NCI-H446 (cell line): ENCODE measurements at places on chromosomes 7 and 10.

GRCh38 chr7:77837275-77837674 lies 38.7 kb downstream of the PHTF2 start:
- DNase-seq, result no peak

DNA sequence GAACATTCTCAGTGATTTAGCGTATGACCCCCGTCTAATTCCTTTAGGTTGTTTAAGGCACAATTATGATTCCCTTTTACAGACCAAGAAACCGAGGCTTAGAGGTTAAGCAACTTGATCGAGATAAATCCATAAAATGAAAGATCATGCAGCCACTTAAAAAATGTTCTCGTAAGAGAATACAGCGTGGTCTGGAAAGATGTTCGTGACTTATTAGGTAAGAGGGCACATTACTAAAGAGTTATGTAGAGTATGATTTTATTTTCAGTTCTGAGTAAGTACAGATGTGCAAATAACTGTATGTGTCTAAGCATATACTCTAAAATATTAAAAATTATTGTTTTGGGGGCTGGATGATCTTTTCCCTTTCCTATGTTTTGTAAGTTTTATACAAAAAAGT lies 575.1 kb downstream of the PARD3 start:
- DNase-seq, result no peak

DNA sequence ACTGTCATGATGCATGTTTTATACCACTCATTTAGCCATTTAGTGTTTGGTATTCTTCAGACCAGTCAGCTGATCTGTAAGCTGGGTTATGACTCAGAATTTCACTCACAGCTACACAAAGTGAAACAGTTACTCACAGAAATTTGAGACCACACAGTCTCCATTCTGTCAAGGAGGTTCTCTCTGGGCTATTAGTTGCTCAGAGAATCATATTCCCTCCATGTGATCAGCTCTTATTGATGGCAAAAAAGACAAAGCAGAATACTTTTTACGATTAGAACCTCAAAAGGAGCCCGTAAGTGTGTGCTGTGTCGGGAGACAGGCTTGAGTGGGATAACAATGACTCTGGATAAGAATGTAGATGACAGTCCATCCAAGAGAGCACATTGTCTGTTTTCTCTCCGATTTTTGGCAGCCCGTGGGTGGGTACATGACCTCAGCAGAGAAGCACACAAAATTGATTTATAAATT lies 277.6 kb upstream of the SORCS1 start:
- DNase-seq, result no peak

GRCh38 chr10:26721561-26721960 lies 24.1 kb downstream of the PDSS1 start:
- DNase-seq, result no peak

GRCh38 chr7:13055732-13056368 lies 368.4 kb downstream of the ARL4A start:
- no peak for DNase-seq

- no peak for DNase-seq
Measured at GRCh38 chr10:71968553-71969474, 4.6 kb downstream of the CHST3 start.

GRCh38 chr10:53864846-53865245 lies 936.2 kb downstream of the PCDH15 start:
- no peak for DNase-seq

DNA sequence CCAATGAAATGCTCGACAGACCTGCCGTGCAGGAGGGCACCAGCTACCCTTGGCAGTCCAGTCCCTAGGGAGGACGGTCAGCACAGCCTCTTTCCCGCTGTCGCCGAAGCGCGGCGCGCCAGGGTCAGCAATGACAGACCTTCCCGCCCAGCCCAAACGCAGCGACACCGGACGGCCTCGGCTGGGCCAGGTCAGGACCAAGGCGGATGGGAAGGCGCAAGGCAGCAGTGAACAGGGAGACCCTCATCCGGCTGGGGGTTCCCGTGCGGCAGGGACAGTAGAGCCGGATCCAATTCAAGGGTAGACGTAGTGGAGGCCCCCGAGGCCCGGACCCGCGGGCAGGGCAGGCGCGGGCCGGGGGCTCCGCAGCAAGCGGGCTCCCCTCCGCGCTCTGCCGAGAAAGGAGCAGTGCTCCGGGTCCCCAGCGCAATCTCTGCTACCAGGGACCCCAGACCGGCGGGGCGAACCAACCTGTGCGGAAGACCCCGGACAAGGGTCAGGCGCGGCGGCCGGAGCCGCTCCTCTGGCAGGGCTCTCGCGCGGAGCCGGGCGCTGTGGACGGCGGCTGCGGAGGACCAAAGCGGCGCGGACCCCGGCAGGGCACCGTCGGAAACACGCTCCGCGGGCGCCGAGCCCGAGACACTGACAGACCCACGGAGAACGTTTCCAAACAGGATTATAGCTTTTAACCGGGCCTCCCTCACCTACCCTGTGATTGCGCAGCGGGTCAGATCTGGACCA lies at the start of gene SEC31B:
Gene SEC31B (minus strand): TSS at position 551 of the 741 bp plus-strand sequence. CDS start 2,909 bp downstream, outside the sequence.
- no peak for DNase-seq

GRCh38 chr10:58577437-58577777 lies 64.7 kb downstream of the BICC1 start:
- peak; percentile 1 for DNase-seq

GRCh38 chr7:73612598-73613269 lies 11.6 kb downstream of the MLXIPL start:
- no peak for DNase-seq

GRCh38 chr10:60480865-60481563 lies 91.3 kb upstream of the ANK3 start:
- DNase-seq, result peak; percentile 92

GRCh38 chr10:4947635-4948596 lies 15.3 kb upstream of the AKR1C1 start:
- DNase-seq, result no peak

- no peak for DNase-seq
Measured at GRCh38 chr7:150463461-150463860, 13.0 kb downstream of the GIMAP8 start.

DNA sequence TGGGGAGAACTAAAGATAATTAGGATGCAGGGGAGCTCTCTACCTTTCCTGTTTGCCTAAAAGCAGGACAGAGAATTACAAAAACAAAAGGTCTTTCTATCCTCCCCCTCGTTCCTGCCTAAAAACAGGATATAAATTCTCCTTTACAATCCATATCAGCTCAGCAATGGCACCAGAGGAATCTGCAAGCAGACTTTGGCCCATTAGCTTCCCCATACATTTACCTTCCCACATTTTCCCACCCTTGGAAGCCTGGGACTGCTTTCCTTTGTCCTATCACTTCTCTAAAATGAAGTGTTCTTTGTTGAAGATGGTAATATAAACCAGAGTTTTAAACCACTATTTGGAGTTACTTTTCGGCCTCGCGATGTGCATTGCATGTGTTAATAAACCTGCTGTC lies 15.5 kb downstream of the SHTN1 start:
- DNase-seq, result no peak

- DNase-seq, result no peak
Measured at GRCh38 chr10:94366382-94366781, 3.6 kb upstream of the NOC3L start.

- DNase-seq, result no peak
Measured at GRCh38 chr7:69411018-69411417, 187.3 kb upstream of the AUTS2 start.

- DNase-seq, result no peak
Measured at GRCh38 chr7:159231017-159231416, 86.3 kb upstream of the VIPR2 start.

DNA sequence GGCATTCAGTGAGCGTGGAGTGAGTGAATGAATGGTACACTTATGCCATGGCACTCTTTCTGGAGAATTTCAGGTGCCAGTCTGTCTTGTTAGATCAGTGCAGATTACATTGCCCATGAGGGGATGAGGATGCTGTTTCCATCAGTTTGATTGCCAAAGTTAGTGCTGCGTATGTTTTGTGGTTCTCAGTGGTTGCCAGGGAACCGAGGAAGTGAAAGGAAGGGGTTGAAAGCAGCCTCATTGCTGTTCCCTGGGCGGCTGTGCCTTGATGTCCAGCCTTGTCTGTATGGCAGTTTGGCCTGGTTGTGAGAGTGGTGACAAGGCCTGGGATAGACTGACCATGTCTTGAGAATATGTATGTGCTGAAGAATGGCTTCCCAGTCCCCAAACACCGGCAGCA lies 30.2 kb downstream of the WBP1L start:
- DNase-seq, result no peak

DNA sequence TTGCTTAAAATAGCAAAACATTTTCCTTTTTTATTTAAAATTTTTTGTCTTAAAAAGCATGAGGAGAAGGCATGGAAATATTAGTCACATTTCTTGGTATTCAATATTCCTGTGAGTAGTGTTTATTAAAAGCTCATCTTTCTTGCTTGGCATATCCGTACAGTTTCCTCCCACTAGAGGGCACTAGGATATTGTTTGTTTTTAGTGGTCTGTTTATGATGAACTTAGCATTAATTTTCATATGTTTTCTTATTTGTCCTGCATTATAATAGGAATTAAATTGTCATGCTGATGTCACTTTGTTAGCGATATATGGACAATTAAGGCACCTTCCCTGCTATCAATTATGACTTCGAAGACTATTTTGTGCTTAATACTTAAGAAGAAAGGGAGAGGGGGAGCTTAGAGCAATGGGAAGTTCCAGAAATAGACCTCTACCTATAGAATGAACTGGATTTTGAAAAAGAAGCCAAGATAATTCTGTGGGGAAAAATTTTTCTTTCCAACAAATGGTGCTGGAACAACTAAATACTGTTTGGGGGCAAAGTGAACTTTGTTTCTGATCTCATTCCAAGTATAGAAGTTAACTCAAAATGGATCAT lies 91.0 kb upstream of the STRIP2 start:
- DNase-seq, result peak; percentile 29

GRCh38 chr7:36265680-36266079 lies 112.6 kb downstream of the EEPD1 start:
- no peak for DNase-seq

DNA sequence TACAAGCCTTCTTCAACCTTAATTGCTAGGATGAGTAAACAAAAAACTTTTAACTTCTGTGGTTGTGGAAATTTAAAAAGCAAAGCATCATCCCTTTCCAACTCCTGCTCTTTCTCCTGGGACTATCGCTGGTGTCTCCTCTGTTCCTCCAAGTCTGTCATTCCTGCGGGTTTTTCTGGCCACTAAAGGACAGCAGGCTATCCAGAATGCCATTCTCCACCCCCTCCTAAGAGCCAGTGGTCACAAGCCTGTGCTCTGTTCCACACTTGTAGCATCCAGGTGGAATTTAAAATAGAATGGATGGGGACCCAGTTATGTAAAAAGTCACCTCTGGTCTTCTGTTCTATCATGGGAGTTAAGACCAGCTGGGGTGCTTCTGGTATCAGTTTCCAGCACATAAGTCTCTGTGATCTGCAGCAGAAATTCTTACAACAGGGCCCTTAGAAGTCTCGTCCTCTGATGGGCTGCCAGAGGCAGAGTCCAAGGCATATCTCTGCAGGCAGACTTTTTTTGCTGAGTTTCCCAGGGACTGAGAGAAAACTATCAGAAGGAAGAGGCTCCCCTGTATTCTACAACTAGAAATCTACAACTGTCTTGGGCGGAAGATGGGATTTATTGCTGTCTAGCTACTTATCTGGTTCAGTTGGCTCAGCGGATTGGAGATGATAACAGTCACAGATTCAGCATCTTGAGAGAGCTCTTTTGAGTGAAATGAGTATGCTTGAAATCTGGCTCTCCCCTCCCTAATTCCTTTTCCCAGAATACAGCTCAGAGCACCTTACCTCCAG lies 5.1 kb upstream of the WNT16 start:
- DNase-seq, result no peak

DNA sequence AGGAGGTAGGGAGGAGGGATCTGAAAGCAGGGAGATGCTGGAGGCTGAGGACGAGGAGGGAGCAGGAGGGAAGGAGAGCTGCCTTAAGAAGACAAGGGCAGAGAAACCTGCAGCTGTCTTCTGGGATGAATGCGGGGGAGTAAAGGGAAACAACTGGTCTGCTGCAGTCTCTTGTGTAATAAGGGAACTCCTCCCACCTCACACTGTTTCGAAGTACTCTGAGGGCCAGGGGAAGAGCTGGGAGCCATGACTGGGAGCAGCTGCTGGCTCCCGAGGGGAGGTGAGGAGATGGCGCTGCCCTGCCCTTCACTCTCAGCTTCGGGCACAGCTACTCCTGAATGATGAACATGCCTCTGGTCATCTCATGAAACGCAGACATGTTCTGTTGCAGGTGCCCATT lies 65.1 kb downstream of the CLEC2L start:
- no peak for DNase-seq

GRCh38 chr10:11113156-11113555 lies 95.5 kb downstream of the CELF2 start:
- no peak for DNase-seq

DNA sequence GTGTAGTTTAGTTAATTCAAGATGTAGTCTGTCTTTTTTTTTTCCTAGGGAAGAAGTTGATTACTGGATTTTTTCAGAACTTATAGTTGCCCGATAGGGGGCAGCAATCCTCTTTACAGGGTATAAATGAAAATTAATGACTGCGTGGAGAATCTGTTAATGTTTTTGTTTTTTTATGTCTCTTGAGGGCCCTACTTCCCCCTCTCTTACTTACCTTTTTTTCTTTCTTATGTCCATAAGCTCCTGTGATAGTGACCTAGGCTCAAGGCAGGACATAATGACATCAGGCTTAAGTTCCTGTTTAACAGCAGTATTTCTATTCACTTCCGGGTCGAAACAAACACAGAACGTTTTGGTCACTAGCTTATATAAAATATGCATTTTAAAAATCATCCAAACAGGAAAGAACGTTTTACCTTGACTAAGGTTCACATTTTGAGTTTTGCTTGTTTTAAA lies 18.8 kb downstream of the CDC123 start:
- peak; percentile 7 for DNase-seq

DNA sequence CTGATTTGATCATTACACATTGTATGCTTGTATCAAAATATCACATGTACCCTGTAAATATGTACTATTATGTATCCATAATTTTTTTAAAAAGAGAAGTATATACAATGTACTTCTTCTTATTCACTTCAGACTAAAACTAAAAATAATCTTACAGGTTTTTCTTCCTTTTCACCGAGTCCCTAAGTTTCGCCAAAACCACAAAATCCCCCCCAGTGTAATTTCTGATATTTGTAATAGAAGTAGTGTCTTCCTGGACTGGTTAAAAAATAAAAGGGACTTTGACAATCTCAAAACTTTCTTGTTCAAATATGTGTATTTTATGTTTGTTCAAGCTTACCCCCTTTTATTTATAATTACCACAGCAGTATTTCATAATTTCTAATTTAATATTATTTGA lies 23.9 kb downstream of the EPC1 start:
- DNase-seq, result no peak

DNA sequence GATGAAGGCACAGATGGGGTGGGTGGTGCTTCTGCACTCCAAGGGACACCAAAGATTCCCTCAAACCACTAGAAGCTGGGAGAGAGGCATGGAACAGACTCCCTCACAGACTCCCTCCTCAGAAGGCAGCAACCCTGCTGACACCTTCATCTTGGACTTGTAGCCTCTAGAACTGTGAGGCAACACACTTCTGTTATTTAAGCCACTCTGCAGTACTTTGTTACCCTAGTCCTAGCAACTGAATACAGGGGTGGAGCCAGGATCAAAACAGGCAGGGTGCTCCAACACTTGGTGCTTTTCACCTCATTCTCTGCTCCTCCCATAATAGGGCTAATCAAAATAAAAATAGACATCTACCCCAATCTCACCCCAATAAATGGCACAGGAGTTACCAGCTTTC lies 2.3 kb upstream of the GSTO1 start:
- DNase-seq, result no peak
